NCI-H524 (cell line): ENCODE measurements at places on chromosomes 4 and X.

DNA sequence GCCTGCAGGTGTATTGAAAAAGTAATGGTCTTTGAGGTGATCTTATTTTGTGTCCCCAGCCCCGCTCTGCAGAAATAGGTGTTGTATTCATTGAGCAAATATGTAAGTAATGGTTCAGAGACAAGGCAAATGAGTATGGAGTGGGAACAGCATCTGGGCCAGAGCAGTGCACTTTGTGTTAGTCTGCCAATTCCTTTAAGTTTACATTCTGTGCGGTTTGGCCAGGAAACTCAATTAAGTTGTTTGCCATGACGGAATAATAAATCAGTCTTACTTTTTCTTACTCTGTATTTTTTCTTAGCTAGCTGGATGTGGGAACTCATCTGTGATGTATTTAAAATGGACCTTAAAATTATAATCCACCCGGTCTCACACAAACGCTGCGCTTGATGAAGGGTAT, 12.6 kb downstream of the DCLK2 start:
- no peak for DNase-seq

DNA sequence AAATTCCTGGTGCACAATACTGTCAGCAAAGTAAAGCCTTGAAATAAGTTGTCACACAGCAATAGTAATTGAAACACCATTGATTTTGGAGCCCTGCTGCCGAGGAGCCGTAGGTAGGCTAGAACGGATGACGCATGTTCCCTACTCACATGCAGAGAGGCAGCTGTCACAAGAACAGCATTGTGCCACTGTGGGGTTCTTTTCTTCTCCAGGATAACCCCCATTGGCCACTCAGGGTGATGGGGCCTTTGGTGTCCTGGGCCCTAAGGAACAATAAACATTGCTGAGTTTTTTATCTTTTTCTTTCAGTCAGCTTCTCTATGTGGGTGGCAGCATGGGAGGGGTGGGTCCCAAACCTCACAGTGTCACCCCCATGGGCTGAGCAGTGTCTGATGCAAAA, 542.3 kb downstream of the BCOR start:
- no peak for DNase-seq

DNA sequence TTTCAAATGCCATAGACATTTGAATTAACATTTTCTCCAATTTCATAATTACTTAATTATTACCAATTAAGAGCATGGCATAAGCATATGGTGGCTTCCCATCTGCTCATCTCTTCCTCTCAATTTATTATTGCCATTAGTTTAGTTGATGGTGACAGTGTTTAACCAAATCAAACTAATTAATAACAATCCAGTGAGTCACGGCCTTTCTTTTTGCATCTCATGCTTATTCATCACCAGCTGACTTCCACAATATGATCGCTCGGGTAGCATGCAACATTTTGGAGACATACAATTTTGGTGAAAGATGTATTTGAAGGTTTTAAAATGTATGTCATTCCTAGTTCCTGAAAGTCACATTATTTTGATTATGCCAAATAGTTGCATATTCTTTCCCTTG, 172.8 kb upstream of the TACR3 start:
- no peak for DNase-seq

DNA sequence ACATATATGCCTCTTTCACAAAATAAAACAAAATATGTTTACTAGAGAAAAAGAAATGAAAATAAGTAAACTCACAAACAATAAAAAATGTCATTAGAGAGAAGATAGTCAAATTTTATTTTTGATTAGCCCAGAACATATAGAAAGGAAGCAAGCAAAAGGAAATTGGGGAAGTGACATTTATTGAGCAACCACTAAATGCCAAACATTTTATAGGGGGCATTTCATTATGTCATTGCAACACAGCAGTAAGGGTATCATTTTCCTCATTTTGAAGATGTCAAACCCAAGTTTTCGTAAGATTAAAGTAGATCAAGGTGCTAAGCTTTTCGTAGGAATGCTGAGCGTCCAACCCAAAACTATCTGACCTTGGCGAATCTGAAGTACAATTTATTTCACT, 1331.5 kb upstream of the PABPC4L start:
- DNase-seq = no peak

DNA sequence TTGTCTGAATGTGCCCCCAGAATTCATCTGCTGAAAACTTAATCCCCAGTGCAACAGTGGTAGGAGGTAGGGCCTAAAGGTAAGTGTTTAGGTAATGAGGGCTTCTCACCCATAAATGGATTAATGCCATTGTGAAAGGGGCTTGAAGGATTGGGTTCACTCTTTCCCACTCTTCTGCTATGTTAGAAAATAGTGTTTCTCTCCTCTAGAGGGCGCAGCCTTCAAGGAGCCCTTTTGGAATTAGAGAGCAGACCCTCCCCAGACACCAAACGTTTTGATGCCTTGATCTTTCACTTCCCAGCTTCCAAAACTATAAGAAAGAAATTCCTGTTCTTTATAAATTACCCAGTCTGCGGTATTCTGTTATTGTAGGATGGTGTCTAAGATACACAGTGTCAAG, 706.4 kb downstream of the SMARCA1 start:
- peak; percentile 49 for DNase-seq

- no peak for DNase-seq
Measured at GRCh38 chr4:109046471-109047201, 255.8 kb downstream of the COL25A1 start.

GRCh38 chr4:16670727-16671126, 227.7 kb downstream of the LDB2 start:
- DNase-seq = no peak

DNA sequence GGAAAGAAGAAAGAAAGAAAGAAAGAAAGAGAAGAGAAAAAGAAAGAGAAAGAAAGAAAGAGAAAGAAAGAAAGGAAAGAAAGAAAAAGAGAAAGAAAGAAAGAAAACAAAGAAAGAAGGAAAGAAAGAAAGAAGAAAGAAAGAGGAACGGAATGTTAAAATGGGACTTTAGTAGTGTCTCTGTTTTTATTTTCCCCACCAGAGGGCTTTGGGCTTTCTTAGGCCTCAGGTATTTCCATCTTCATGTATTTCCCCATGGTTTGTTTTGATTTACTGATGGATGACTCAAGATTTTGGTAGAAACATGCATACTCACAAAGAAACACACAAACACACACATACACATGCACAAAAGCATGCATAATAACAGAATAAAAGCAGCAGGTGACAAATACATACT, 181.2 kb downstream of the AFF2 start:
- no peak for DNase-seq

DNA sequence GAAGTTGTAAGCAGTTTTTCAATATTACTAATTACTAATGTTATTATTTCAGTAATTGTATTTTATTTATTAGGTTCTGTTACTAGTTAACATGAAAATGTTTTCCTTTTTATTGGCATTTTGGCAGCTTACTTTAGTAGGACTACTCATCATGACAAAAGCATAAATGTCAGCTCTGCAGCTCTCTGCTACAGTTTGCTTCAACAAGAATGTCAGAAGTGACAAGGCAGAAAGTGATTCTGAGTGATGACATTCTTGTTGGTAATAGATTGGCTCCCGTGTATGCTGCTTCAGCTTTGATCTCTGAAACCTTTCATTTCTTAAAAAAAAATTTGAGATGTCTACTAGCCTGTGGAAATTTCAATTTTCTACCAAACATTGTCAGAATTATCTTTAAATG, 1193.9 kb downstream of the FSTL5 start:
- no peak for DNase-seq

GRCh38 chr4:20194123-20195013, 57.3 kb upstream of the SLIT2 start:
- DNase-seq = no peak

- DNase-seq = no peak
Measured at GRCh38 chrX:123171781-123172180, 12.3 kb upstream of the GRIA3 start.
